ENCODE measurements at places on chromosomes 2 and 18.

- no peak for DNase-seq
These were observed 221.8 kb upstream of the RBMS1 start for GRCh38 chr2:160715428-160715827.

DNA sequence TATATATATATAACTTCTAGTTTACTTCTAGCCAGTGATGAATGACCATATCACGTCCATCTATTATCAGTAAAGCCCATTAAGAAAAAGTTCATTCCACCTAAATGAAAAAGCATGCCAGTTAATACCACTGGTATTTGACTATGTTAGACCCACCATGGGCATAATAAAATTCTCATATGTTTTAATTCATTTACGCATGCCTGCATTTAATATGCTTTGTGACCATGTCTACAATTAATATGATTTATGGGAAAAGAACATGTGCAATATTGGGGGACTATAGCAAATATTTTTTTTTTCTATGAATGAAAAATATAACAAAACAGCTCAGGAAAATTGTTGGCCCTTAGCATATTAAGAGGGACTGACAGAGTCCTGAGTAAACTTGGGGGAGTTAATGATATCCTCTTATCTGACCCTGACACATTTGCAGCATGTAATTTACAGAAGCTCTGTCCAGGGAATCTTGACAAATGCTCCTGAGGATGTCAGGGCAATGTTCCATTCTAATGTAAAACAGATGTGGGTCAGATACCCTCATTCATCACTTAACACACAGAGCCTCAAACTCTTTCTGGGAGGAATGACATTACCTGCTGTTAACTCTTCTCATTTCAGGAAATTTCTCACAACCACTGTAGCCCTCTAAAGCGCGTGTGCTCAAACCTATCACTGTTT is 90.6 kb downstream of the PAX3 start:
- DNase-seq, result no peak

- no peak for DNase-seq
These were observed 2109.8 kb upstream of the CELF4 start for GRCh38 chr18:39675368-39675767.

DNA sequence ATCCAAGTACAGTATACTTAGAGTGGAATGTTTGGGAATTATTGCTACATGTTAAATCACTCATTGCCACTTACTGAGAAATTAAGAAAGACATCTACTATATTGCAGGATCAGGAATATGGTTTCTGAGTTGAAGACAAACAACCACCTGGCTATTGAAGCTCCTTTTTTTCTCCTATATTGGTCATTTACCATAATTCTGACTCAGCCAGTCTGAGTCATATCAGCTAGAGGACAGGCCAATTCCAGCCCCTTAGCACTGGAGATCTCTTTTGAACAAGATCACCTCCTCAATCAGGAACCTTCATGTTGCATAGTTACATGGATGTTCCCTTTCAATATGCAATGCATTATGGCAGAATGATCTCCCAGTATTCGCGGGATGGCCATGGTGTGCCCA is 42.7 kb upstream of the CDH19 start:
- no peak for DNase-seq

GRCh38 chr18:24270358-24270936 is 127.2 kb downstream of the OSBPL1A start:
- DNase-seq, result no peak

- DNase-seq, result no peak
These were observed 370.6 kb upstream of the REG3G start for GRCh38 chr2:78654941-78655340.
